ENCODE measurements at places on chromosomes 6 and 20. TPM values are rescaled to one million over a fixed set of nuclear protein-coding genes. Genes with fewer than 3 reads are reported as not detected.

GRCh38 chr20:56949318-56949717, 317.1 kb downstream of the BMP7 start:
- no peak for DNase-seq
- H3K4me1 ChIP-seq = no peaks in the 10 kb centered on the region
- H3K27ac ChIP-seq = no peak overlapping the region
- no peaks in the 10 kb centered on the region for H3K27me3 ChIP-seq
- no peak overlapping the region for H3K4me3 ChIP-seq

GRCh38 chr6:81552644-81553043, 199.8 kb downstream of the TENT5A start:
- no peaks in the 10 kb centered on the region for H3K27me3 ChIP-seq
- H3K36me3 ChIP-seq = no peaks in the 10 kb centered on the region
- no peak overlapping the region for H3K27ac ChIP-seq
- no peak overlapping the region for H3K4me3 ChIP-seq
- peaks cover 6% of the 10 kb centered on the region for H3K4me1 ChIP-seq
- DNase-seq = no peak

- H3K4me1 ChIP-seq = no peaks in the 10 kb centered on the region
- DNase-seq = no peak
- H3K27ac ChIP-seq = no peak overlapping the region
- H3K4me3 ChIP-seq = no peak overlapping the region
Measured at GRCh38 chr20:22829356-22829755, 205.8 kb upstream of the SSTR4 start.

GRCh38 chr6:37072526-37072925, 67.1 kb downstream of the FGD2 start:
- no peak for DNase-seq
- H3K4me1 ChIP-seq = no peaks in the 10 kb centered on the region
- no peak overlapping the region for H3K27ac ChIP-seq
- H3K36me3 ChIP-seq = no peaks in the 10 kb centered on the region
- no peaks in the 10 kb centered on the region for H3K27me3 ChIP-seq

DNA sequence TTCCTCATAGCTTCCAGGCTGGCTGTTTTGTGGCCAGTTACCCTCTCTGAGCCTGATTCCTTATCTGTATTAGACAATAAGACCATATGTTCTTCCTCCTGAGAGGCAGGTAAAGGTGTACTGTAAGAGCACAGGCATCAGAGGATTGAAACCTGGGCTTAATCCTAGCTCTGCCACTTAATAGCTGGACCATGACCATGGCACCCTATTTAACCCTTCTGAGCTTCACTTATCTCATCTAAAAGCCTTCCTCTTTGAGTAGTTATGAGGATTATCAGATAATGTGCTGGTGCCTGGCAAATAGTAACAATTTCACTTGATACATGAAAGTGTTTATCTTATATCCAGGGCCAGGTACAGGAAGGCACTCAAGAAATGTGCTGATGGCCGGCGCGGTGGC, 34.9 kb downstream of the BCL2L1 start:
- no peaks in the 10 kb centered on the region for H3K4me1 ChIP-seq
- no peaks in the 10 kb centered on the region for H3K27me3 ChIP-seq
- no peak overlapping the region for H3K27ac ChIP-seq

DNA sequence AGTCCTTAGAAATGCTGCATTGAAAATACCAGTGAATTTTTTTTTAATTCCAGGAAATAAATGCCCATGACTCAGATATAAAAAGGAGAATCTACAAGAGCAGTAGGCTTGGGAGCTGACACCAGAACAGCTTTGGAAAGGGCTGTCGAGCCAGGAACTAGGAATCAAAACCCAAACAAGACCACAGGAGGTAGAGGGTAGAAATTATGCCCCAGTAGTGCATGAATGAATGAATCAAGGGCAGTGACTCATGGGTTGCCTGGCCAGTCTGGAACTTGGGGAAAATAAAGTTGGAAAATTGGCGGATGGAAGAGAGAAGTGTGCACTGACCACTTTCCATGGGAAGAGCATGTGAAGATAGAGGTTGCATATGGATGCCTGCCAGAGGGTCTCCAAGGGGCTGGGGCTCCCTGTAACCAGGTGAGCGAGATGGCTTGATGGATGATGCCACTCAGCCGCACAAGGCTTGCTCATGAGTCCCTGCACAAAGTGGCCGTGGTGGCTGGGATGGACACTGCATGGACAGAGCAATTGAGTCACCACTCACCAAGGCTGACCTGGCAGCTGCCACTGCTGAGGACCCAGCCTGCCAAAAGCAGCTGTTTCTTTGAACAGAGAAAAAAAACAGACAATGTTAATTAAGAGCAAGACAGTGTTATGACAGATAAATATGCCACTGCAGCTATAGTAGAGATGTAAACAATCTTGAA, 15.2 kb upstream of the MCCD1 start:
- H3K27ac ChIP-seq = no peak overlapping the region
- DNase-seq = no peak
- no peaks in the 10 kb centered on the region for H3K36me3 ChIP-seq
- H3K4me3 ChIP-seq = no peak overlapping the region

GRCh38 chr20:25676164-25676809, 20.4 kb downstream of the ZNF337 start:
- no peaks in the 10 kb centered on the region for H3K27me3 ChIP-seq
- H3K4me1 ChIP-seq = no peaks in the 10 kb centered on the region
- H3K27ac ChIP-seq = no peak overlapping the region
- no peaks in the 10 kb centered on the region for H3K36me3 ChIP-seq

DNA sequence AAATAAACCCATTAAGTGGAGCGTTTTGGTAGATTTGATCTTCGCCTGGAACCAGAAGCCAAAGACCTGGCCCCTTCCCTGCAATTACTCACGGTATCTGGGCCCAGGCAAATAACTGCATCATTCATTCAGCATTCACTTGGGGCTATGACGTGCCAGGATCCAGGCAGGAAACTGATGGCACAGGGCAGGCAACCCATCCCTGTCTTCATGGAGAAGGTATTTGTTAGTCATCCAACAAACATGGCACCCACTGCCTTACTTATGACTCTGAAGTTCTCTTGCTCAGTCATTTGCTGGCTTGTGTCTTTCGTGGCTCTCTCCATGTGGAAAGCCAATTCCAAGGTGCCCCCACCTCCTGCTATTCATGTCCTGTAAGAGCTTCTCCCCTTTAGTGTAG, 232.4 kb downstream of the BMP7 start:
- H3K4me1 ChIP-seq = no peaks in the 10 kb centered on the region
- no peak overlapping the region for H3K4me3 ChIP-seq
- H3K36me3 ChIP-seq = no peaks in the 10 kb centered on the region
- no peak for DNase-seq
- H3K27ac ChIP-seq = no peak overlapping the region

GRCh38 chr20:47370850-47371782, 14.6 kb upstream of the ZMYND8 start:
- no peak overlapping the region for H3K27ac ChIP-seq
- H3K27me3 ChIP-seq = no peaks in the 10 kb centered on the region

- DNase-seq = no peak
- no peak overlapping the region for H3K27ac ChIP-seq
- no peaks in the 10 kb centered on the region for H3K27me3 ChIP-seq
- no peaks in the 10 kb centered on the region for H3K36me3 ChIP-seq
- no peaks in the 10 kb centered on the region for H3K4me1 ChIP-seq
Measured at GRCh38 chr6:137284811-137285110, 65.6 kb upstream of the IFNGR1 start.

GRCh38 chr20:52434041-52434425, 242.5 kb upstream of the ZFP64 start:
- DNase-seq = no peak
- no peaks in the 10 kb centered on the region for H3K36me3 ChIP-seq
- no peak overlapping the region for H3K27ac ChIP-seq
- no peaks in the 10 kb centered on the region for H3K27me3 ChIP-seq
- no peaks in the 10 kb centered on the region for H3K4me1 ChIP-seq

DNA sequence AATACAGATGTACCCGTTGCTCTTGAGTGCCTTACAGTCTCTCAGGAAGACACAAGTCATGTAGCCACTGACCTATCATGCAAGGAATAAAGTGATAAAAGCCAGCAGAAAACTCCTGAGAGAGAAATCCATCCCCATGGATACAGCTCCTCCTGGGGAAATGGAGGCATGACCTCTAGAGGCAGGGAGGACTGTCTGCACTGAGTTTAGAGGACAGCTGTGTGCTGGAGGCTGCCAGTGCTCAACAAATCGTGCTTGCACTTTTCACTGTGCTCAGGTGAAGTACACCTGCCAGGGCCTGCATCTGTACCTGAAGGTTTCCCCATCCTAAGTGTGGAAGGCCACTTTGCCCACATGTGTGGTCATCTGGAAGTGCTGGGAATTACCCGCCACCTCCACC, 12.1 kb downstream of the CD93 start:
- H3K4me1 ChIP-seq = no peaks in the 10 kb centered on the region
- no peaks in the 10 kb centered on the region for H3K27me3 ChIP-seq
- H3K4me3 ChIP-seq = no peak overlapping the region
- no peaks in the 10 kb centered on the region for H3K36me3 ChIP-seq
- DNase-seq = no peak
- H3K27ac ChIP-seq = no peak overlapping the region

GRCh38 chr6:77457720-77458349, 5.5 kb downstream of the HTR1B start:
- peaks cover 3% of the 10 kb centered on the region for H3K27me3 ChIP-seq

- no peaks in the 10 kb centered on the region for H3K27me3 ChIP-seq
- no peaks in the 10 kb centered on the region for H3K4me1 ChIP-seq
- H3K36me3 ChIP-seq = no peaks in the 10 kb centered on the region
Measured at GRCh38 chr6:140134224-140134623, 759.8 kb upstream of the CITED2 start.

GRCh38 chr6:19902201-19902600, 65.0 kb downstream of the ID4 start:
- H3K36me3 ChIP-seq = no peaks in the 10 kb centered on the region
- H3K27ac ChIP-seq = no peak overlapping the region
- no peak for DNase-seq
- H3K27me3 ChIP-seq = no peaks in the 10 kb centered on the region
- no peaks in the 10 kb centered on the region for H3K4me1 ChIP-seq
- no peak overlapping the region for H3K4me3 ChIP-seq

DNA sequence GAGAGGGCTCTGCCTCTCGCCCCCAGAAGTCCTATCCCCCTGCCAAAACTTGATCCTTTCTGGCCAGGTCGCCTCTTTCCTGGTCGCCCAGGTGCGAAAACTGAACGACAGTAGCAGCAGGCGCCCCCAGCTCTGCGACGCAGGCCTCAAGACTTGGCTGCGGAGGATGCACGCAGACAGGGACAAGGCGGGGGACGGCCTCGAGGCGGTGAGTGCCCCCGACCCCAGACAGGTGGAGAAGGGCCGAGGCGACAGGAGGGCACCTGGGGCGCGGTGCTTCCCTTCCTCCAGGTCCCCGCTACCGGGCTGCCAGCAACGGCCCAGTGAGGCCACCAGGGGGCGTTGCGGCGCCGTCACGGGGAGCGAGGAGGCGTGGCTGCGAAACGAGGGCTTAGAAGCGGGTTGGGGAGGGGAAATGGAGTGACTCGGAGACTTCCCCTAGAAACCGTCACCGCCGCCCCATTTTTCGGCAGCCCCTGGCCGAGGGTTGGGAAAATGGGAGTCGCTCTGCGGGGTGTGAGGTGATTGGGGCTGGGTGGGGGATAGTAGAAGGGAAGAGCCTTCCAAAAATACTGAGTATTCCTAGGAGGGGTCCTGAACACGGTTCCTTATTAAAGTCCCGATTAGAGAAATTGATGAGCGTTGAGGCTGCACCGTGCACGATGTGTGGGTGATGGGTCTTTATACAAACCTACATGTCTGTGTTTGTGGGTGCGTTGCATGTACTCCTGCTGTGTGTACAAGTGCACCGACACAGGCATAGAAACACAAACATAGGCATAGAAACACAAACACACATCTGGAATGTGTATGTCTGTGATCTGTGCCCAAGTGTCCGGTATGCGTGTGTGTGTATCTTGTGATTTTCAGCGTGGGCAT, 44.6 kb downstream of the ARHGAP40 start:
- no peaks in the 10 kb centered on the region for H3K36me3 ChIP-seq
- no peak overlapping the region for H3K27ac ChIP-seq
- no peaks in the 10 kb centered on the region for H3K4me1 ChIP-seq
- H3K4me3 ChIP-seq = no peak overlapping the region

GRCh38 chr20:55704458-55704857, 300.9 kb downstream of the CBLN4 start:
- H3K36me3 ChIP-seq = no peaks in the 10 kb centered on the region
- no peak overlapping the region for H3K4me3 ChIP-seq
- no peaks in the 10 kb centered on the region for H3K4me1 ChIP-seq

DNA sequence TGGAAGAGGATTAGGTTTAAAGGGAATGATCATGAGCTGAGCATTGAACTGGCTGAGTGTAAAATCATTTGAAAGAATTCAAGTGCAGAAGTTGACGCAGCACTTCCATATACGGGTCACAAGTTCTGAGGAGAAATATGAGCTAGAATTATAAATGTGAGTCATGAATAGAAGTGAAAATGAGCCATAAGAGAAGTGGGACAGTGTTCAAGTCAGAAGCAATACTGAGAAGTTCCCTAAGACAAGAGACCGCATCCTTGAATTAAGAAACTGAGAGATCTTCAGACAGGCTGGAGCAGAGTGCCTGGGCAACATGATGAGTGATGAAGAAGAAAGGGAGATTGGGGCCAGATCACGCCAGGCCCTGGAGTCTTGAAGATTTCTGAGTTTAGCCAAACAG, 209.7 kb downstream of the TBX18 start:
- no peak for DNase-seq
- H3K4me3 ChIP-seq = no peak overlapping the region
- no peak overlapping the region for H3K27ac ChIP-seq
- H3K36me3 ChIP-seq = no peaks in the 10 kb centered on the region
- no peaks in the 10 kb centered on the region for H3K4me1 ChIP-seq

DNA sequence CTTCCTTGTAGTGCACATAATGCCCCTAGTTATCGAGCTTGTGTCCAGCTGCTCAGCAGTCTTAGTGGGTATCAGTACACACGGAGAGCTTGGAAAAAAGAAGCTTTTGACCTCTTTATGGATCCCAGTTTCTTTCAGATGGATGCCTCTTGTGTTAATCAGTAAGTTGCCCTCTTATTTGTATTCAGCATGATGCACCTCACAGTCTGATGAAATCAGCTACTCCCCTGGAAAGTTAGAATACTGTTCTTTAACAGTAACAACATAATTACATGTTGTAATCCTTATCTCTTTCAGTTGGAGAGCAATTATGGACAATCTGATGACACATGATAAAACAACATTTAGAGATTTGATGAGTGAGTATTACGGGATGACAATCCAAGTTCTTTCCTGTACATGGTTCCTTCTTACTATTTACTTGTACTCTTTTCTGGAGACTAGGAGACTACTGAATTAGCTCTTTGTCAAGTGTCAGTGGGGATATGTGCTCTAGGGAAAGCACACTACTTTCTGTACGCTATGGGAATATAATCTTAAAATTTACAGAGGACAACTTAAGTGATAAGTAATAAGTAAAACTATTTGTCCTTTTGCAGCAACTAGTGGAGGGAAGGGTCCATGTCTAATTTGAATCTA, 39.1 kb downstream of the PGM3 start:
- DNase-seq = no peak
- H3K27me3 ChIP-seq = no peaks in the 10 kb centered on the region
- no peaks in the 10 kb centered on the region for H3K4me1 ChIP-seq
- H3K36me3 ChIP-seq = no peaks in the 10 kb centered on the region
- no peak overlapping the region for H3K4me3 ChIP-seq

The FAM83D gene
- 0.61 TPM for total RNA-seq

The EPPIN gene
- not detected for total RNA-seq

The EYA2 gene
- 2.0 TPM for total RNA-seq

The STAU1 gene
- total RNA-seq = 52.6 TPM

The TFAP2C gene
- 1.1 TPM for total RNA-seq

The FAM83C gene
- not detected for total RNA-seq

The ELMO2 gene
- total RNA-seq = 55.4 TPM

The POLR1H gene
- total RNA-seq = 121 TPM

The TOX2 gene
- total RNA-seq = not detected

The B3GAT2 gene
- total RNA-seq = 0.76 TPM

The ID1 gene
- 646 TPM for total RNA-seq

The BANF2 gene
- total RNA-seq = not detected

Data from uterus (tissue), 4 donors.